ENCODE measurements at places on chromosomes 6 and 20.

- DNase-seq, result no peak
Observed at GRCh38 chr20:5065166-5065878, 54.4 kb downstream of the PCNA start.

GRCh38 chr6:170227521-170227983 is 63.3 kb downstream of the DLL1 start:
- DNase-seq, result no peak

DNA sequence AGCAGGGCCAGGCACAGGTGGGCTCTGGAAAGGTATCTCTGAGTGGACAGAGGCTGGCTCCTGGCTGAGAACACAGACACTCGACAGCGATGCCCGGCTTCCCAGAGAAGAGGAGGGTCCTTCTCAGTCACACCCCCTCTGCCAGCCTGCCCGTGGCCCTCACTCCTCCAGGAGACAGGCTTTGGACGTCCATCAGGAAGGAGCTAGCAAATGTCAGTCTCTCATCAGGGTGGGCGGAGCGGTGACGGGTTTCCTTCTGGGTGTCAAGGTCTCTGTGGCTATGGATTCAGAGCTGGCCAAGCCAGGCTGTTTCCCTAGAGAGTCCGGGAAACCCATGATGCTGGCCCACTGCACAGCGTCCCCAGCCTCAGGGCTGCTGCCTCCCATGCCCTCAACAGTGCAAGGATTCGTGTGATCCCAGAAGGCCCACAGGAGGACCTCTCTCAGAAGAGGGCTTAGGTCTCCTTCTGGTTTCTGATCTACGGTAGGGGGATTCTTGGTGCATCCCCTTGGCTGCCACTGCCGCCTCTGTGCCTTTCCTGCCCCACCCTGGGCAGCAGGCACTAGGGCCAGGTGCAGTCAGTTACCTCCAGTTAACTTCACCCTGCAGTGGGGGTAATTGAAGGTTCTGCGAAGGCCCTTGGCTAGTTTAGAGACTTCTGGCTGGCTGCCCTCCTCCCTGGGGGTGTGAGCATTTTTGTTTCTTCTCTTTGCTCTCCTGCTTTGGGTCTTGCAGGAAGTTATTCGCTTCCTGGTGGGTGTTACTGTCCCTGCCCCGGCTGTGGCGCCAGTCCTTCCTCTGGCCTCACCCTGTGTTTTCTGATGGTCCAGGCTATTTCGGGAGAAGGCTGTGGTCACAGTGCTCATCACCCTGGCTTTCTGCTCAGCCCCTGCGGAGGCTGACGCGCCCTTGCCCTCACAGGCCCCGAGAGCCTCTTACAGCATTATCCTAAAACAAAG is 80.2 kb downstream of the CDH4 start:
- no peak for DNase-seq

GRCh38 chr6:114020196-114020595 is 49.2 kb upstream of the HDAC2 start:
- DNase-seq, result no peak

DNA sequence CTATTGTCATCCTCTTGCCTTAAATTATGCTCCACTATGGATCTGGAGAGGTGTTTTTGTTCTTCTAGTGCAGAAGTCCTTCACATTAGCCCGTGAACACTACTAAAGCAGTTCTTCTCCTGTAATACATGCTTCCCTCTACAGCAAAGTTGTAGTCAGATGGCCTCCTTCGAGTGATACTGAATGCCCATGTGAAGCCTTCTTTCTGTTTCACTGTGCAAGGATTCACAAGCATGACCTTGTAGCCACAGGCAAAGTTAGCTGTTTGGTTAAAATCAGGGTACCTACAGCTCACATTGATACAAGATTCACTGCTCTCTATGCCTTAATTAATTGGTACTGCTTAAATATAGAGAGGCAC is 47.6 kb downstream of the ARHGAP18 start:
- no peak for DNase-seq

DNA sequence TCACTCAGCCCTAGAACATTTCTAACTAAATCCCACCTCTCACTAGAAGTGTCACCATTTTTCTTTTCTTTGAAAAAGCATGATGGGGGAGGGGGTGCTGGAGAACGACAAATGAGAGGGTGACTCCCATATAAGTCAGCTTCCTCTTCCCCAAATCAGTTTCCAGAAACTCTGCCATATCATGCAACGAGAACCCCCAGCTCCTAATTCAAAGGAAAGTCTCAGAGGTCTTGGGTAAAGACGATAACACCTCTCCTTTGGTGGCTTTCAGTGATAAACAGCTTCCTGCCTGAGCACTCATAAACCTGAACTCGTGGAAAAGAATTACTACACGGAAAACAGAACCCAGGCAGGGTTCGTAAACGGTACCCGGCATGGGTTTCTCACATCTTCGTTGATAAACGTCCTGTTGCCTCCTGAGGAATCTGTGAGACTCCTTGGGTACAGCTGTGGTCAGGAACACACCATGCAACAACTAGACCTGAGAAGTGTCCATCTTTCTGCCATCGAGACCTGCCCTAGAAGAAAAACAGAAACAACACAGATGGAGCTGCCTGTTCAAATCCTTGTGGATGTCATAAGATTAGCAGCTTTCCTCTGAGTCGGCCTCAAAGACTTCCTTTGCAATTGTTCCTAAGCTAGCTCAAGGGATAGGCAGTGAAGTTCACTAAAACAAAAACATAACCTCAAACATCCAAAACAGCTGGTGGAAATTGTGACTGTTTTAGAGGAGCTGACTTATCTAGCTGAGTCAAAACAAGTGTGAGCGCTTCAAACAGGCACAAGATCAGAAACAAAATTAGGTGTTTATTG is 185.8 kb upstream of the PRDM1 start:
- DNase-seq, result no peak

DNA sequence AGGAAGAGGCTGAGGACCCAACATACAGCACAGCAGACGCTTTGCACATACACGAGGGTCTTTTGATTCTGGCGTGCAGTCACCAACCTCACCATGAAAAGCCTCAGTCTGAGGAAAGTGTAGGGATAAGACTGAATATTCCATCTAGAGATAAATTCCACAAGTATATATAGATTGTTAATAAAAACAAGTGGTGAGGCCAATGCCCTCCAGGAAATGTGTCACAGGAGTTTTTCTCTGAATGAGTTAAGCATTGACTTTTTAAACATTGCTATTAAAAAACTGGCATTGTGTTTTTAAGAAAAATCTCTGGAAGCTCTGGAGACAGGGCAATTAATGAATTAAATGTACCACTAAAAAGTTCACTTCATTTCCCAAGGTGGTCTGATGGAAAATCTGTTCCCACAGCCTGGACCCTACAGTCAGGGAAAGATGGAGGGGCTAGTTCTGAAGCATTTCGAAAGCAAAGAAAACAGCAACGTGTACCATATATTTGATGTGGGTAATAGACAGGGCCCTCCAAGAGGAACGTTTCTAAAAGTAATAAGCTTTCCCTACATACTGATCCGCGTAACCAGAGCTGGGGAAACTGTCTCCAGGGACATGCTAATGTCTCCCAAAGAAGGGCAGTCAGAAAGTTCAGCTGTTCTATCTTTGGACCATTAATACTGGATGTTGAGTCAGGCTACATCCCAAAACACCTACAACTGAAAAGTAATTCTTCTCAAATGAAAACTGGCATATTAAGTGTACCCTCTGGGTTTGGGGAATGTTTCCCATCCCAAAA is 301.1 kb downstream of the FOXC1 start:
- DNase-seq, result no peak

- DNase-seq, result no peak
Observed at GRCh38 chr6:133758815-133759335, 130.0 kb upstream of the TCF21 start.

DNA sequence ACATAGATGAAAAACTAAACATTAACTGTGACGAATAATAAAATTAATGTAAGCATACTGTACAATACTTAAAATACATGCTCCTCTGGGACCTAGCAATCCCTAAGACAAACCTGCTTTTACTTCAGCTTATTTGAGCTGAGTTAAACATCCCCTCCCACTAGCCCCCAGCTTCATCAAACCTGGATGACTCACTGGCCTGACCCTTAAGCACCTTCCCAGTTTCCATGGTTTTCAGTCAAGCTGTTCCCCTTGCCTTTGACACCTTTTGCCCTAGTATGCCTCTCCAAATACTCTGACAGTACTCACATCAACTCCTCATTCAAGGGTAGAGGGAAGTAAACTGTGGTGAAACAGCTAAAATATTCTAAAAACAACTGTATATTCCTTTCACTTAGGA is 4.2 kb downstream of the ELOVL4 start:
- DNase-seq, result no peak

DNA sequence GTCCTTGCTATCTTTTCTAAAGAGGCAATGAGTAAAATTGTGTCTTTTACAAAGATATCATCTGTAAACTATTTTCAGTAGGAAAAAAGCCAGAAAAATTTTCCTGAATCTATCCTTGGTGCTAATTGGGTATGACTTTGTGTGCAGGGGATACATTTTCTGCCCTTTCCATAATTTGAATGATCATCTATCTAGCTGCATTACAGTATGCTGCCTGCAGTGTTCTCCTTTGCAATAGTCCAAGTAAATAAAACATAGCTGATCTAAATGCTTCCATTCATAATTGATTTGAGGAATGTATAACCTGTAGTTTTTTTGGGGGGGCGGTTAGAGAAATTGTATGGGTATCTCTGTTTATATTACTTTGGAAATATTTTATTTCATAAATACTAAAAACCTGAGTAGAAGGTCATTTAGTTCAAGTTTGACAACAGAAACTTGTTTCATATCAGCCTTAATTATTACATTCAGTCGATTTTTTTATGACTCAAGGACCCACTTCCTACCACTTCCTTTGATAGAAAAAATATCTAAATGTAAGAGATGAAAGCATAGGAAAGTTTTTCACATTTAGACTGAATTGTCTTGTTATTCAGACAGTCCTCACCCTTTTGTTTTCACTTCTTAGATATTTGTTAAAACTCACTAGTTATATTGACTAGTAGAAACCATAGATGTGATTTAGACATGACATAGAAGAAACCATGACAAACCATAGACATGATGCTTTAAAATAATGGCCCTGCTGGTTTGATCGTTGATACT is 75.3 kb downstream of the AIG1 start:
- no peak for DNase-seq

GRCh38 chr6:165732696-165733488 is 69.9 kb upstream of the PDE10A start:
- no peak for DNase-seq

GRCh38 chr6:21726676-21727075 is 133.1 kb downstream of the SOX4 start:
- DNase-seq, result no peak

DNA sequence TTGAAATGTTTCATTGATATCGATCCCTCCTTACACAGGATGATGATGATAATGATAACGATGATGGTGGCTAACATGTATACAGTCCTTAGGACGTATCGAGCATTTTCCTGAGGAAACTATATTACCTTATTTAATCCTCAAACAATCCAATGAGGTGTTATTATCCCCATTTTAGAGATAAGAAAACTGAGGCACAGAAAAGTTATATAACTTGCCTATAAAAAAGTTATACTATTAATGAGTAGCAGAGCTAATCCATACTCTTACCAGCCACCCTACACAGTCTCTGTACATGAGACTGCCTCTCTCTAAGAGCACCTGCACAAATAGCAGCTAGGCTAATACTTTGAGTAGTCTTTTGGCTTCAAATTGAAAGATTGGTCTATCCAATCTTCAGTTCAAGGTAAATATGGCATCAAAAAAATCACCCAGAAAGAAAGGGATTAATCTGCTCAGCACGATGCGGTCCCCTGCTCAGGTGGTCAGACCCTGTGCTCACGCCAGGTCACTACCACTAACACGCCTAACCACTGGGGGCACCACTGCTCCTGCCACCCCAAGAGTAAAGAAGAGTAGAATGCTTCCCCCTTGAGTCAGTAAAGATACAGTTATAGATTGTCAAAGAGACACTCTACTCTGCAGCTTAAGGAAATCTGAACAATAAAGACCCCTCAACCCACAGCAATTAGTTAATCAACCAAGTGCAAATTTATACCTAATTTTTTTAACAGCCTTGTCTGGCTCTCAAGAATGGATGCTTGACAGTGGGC is 15.0 kb downstream of the GABBR1 start:
- no peak for DNase-seq

GRCh38 chr6:6546318-6547109 is 42.0 kb upstream of the LY86 start:
- no peak for DNase-seq

DNA sequence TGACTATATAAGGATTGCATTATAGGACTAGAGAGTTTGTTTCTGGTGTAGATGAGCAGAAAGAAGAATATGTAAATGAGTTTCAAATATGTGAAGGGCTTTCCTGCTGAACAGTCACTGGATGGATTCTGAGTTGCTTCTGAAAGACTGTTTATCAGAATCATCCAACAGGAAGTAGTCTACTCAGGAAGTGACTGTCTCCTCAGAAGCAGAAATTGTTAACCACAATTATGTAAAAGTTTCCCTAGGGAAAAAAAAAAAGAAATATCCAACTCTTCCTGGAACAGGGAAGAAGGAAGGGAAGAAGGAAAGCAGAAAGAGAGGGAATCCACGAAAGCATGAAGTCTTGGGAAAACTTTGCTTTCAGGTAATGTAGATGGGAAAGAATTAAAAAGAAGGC is 138.9 kb downstream of the TENT5A start:
- DNase-seq, result no peak

DNA sequence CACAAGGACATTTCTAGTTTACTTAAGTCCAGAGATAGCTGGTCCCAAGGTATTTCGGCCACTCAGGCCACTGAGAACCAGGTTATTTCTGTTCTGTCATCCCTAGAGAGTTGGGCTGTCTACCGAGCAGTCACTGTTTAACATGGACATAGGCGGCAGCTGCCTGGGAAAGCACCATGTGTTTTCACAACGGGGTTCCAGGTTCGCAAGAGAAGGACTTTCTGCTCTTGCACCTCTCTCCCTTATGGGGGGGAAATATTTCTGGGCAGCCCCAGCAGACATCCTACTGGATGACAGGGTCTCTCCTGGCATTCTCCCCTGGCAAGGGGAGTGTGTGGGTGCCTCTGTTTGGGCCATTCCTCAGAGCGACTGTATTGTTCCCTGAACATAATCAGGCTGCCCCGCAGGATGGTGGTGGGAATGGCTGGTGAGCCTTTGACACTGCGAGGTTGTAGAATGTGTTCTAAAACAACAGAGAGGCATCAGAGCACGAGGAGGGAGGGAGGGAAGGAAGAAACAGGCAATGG is 64.4 kb upstream of the DUSP22 start:
- DNase-seq, result no peak

GRCh38 chr6:105382496-105382895 is 20.4 kb downstream of the PREP start:
- no peak for DNase-seq

DNA sequence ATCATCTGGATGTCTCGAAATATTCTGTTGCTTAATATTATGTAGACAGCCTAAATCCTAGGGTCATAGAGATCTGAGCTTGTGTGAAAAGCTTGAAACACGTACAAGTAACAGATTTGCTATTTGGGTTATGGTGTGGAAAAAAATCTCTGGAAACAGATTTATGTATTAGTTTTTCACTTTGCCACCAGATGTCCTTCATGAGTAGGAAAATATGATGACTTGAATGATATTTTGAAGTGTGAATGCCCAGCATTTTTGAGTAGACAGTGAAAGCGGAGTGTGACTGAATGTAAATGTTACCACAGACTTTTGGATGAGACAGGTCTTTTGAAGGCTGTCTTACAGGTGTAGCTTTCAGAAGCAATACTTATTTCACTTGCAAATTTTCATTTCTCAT is 4.2 kb upstream of the BMP6 start:
- DNase-seq, result no peak

GRCh38 chr6:168105813-168106632 is 27.0 kb upstream of the FRMD1 start:
- no peak for DNase-seq

GRCh38 chr6:43268782-43269272 is 25.5 kb downstream of the TTBK1 start:
- DNase-seq, result no peak
